ENCODE measurements at places on chromosomes 13 and 19. TPM values are rescaled to one million over a fixed set of nuclear protein-coding genes. Genes with fewer than 3 reads are reported as not detected.

Gene OLFM2
- polyA plus RNA-seq: 12.4 TPM

Gene SCAMP4
- 49.3 TPM for polyA plus RNA-seq

Gene TNFSF11
- not detected for polyA plus RNA-seq

Gene S1PR5
- polyA plus RNA-seq: 0.38 TPM

Gene KLK12
- not detected for polyA plus RNA-seq

Gene CKM
- polyA plus RNA-seq: 4.9 TPM

Gene BABAM1
- polyA plus RNA-seq: 71.1 TPM

Gene LILRB4
- 1.2 TPM for polyA plus RNA-seq

Gene WDR87
- polyA plus RNA-seq: 0.02 TPM

GRCh38 chr13:26132756-26133155, 80.9 kb upstream of the SHISA2 start:
- DNase-seq: no peak

DNA sequence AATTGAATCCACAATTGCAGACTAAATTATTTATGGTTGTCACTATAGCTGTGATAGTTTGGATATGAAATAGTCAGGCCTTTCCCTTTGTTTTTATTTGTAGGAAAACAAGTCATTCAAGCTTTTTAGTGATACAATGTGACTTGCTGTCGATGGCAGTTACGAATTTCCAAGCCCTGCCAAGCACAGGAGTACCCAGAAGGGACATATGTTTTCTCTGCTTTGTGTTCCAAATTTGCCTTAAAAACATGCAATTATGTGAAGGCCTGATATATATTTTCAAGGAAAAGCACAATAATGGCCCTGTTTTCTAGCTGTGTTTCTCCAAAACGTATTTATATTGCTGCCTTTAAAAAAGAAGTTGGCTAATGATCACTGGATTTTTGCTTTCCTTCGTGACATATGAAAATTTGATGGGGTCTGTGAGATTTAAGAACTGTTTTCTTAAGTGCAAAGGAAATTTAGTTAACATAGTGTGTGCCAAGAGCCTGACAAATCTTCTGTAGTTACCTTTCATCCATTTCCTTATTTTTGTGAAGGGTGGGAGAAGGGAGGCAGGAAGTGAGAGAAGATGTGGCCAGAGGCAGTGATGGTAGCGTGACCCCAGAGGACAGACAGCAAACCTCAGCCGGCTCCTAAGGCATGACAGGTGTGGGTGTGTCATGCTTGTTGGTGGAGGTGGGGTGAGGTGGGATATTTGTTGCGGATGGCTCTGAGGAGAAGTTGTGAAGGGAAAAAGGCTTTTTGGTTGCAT, 79.6 kb downstream of the TEX26 start:
- no peak for DNase-seq

GRCh38 chr19:43620061-43621001, 902 bp upstream of the ZNF428 start:
- no peak for DNase-seq

- peak; percentile 84 for DNase-seq
These were observed 86.1 kb downstream of the FRY start for GRCh38 chr13:32117701-32118100.

DNA sequence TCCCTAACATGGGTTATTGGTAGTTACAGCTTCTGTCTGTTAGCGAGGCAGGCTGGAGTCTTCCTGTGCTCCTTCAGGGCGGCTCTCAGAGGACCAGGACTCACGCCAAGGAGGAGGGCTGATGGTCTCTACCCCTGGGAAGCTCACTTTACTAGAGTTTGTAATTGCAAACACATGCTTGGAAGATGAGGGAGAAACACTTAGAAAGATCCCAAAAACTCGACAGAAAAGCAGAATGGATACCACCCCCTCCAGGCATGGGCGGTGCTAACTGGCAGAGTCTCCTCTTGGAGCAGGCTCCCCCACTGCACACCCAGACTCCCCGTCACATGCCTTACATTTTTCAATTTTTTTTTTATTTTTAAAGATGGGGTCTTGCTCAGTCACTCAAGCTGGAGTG, 62.0 kb downstream of the PARP4 start:
- DNase-seq: no peak

DNA sequence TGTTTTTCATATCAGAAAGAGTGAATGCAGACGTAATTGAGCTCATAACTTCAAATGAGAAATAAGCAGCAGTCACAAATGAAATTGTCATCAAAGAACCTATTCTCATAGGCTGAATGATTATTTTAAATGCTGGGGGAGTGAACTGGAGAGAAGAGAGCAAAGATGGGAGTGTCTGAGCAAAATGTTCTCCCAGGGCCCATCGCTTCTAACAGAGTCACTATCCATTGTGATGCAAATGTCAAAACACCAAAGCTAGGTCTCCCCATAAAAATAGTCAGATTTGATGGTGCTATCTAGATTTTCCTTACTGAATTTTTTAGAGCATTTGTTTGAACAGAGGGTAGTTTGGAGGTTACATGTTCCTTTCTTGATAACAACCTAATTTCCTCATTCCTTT, 278.7 kb downstream of the PCDH9 start:
- no peak for DNase-seq

GRCh38 chr19:11456659-11457058, 21.2 kb downstream of the PRKCSH start:
- DNase-seq: no peak

GRCh38 chr19:8239528-8240273, 30.5 kb downstream of the CERS4 start:
- DNase-seq: no peak

DNA sequence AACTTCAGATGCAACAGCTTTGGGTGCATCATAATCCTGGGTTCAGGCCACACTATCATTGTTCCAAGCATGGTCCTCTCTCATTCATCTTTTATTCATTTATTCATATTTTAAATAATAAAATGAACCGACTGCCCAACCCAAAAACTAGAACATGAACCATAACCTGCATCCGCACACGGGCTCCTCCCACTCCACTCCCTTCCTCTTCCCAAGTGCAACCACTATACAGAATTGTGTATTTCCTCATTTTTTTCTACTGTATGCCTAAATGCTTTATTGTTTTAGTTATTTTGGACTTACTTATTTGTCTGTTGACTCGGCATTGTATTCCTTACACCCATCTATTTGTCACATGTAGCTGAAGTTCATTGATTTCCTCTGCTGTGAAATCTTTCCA, 30.7 kb upstream of the POMP start:
- DNase-seq: no peak

GRCh38 chr19:42270346-42271044, 1.4 kb downstream of the CIC start:
- peak; percentile 45 for DNase-seq

- peak; percentile 94 for DNase-seq
These were observed 1.5 kb downstream of the MYADM start for GRCh38 chr19:53868892-53869804.

DNA sequence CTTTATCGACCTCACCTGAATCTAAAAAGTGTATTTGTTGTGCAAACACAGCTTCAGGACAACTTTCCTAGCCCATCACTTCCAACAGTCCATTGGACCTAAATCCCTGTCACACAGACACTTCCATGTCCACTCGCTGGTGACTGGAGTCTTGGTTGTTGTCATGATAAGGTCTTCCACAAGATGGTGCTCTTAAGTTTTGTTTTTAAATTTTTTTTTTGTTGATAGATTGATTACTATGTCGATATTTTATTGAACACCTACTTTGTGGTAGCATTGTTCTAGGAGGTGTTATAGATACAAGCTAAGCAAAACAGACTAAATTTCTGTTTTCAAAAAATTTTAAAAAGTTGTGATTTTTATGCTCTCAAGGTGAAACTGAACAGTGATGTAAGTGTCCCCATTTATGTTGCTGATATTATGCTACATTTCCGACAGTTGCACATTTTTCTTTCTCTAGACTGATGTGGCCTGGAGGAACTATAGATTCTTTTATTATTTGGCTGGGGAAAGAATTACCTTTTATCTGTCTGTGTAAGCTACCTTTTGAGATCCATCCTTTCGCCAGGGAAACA, 8.1 kb upstream of the ERICH6B start:
- no peak for DNase-seq

- no peak for DNase-seq
These were observed 775.3 kb downstream of the UQCRFS1 start for GRCh38 chr19:28437390-28438346.

DNA sequence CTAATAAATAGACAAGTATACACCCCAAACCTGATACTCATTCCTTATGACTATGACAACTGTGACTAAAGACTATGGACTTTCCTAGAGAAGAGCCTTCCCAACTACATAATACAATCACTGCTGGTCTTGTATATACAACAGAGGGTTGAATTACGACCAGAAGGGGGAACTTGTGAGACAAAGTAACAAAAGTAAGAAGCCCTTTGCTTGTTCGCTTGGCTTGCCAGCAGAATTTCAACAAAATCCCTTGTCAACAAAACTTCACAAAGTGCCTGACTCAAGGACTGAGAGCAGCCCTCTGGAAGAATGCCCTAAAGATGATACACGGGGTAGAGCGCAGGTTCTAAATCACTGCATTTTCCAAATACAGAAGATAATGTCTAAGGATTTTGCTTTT, 99.4 kb downstream of the WASF3 start:
- DNase-seq: no peak

GRCh38 chr13:52980695-52981094, 47.9 kb upstream of the OLFM4 start:
- DNase-seq: no peak

GRCh38 chr13:50512474-50513299, 330.8 kb downstream of the DLEU7 start:
- DNase-seq: peak; percentile 48

DNA sequence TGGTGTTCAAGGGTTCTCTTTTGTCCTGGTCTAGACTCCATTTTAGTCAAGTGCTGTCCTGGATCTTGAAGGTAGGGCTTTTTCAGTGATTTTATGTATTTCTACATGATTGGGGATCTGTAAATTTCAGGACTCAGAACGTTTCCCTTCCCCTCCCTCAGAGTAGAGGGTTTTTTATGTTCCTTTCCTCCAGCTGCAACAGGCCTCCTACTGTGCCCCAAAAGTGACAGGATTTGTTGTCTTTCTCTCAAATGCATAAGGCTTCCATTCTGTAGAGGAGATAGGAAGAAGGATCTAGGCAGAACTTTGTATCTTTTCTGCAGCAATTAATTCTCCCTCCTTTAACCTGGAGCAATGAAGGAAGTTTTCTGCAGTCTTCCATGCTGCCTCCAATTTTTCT, 251.3 kb downstream of the MAB21L1 start:
- no peak for DNase-seq

GRCh38 chr19:38394488-38394887, 6.0 kb downstream of the SPRED3 start:
- DNase-seq: no peak

DNA sequence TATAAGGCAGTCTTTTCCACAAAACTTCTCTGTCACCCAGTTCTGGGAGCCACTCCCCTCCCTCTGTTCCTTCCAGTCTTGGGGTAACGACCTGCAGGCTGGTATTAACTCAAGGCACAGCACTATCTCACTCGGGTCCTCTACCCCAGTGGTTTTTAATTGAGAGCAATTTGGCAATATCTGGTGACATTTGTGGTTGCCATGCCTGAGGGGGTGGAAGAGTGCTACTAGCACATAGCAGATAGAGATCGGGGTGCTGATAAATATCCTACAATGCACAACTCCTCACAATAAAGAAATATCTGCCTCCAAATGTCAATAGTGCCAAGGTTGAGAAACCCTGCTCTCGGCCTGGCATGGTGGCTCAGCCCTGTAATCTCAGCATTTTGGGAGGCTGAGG, 117.7 kb upstream of the ABCC4 start:
- no peak for DNase-seq

DNA sequence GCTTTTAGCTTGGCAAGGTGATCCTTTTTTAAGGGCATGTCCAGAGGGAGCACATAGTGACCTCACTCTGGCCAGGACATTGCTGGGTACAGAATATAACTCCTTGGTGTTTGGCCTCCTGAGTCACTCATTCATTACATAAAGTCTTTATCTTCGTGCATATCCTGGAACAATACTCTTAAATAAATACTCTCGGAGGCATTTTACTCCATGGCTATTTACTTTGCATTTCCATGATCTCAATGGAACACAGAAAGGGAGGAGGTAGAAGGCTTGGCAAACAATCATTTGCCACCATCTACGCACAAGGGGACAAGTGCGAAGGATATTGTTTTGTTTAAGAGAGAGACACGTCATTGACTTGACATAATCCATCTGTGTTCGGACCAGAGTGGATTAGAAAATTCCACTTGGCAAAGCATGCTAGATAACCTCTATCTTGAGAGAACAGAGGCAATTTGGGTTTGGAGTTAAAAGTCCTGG, 210.0 kb downstream of the IRS2 start:
- DNase-seq: no peak

DNA sequence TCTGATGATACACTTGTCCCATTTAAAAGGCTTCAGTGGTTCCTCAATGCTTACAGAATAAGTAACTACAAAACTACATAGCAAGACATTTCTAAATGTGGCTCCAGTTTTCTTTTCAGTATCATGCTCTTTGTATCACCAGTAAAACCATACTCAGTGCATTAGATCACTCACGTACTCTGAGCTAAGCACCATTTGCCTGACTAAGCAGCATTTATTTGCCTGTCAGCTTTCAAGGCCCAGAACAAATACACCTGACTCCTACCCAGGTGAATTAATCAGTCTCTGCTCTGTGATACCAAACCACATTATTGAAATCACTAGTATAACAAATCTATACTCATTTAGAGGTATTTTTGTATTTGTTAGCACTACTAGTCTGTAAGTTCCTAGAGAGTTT, 47.4 kb upstream of the PCDH20 start:
- DNase-seq: no peak

GRCh38 chr13:92739306-92739818, 487.2 kb upstream of the GPC6 start:
- no peak for DNase-seq

DNA sequence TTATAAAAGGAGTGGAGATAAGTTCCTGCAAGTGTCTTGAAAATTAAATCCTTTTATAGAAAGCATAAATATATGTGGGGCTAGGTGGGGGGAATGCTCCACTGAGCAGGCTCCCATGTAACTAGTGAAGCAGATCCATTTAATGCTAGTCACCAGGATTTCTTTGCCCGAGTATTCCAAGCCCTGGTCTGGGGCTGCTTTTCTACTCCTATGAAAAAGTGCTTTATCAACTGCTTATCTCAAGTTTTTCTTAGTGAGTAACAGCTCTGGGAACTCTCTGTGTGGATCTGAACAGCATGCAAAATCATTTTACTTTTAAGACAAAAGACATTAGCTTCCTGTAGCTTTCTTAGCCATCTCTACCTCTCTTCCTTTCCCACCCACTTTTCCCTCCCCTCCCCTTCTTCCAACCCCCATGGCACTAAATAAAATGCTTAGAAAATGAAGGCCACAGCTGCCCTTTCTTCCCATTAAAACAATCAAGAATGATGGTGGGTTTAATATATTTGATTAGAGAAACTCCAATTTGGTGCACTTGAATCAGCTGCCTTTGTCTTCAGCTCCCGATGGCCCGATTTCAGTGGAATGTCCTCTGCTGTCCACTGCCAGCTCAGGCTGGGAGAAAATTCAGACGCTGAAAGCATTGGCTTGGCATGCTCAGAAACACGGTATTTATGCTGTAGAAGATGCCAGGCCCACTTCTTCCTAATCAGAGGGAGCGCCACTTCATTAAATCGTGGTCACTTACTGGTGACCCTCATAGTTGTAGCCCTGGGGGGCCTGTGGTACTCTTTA, 475.1 kb downstream of the FOXO1 start:
- DNase-seq: no peak

GRCh38 chr19:3404324-3405260, 38.2 kb downstream of the NFIC start:
- DNase-seq: peak; percentile 96

Data from pancreas (tissue), 10 donors.